ENCODE measurements at places on chromosomes 5 and 9.
A peak's percentile ranks its signal among the peaks of the same experiment; 100 is the strongest.

GRCh38 chr9:87359264-87359663, 138.4 kb upstream of the DAPK1 start:
- no peak for DNase-seq

DNA sequence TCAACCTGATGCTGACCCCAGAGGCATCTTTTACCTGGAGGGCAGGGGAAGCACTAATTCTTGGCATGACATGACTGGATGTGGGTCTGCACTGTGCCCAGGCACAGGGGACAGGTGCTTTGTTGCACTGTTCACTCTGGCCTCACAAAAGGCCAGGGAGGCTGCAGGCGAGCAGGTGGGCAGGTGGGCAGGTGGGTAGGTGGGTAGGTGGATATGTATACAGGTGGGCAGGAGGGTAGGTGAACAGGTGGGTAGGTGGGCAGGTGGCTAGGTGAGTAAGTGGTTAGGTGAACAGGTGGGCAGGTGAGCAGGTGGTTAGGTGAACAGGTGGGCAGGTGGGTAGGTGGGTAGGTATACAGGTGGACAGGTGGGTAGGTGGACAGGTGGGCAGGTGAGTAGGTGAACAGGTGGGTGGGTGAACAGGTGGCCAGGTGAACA, 1.5 kb downstream of the PAEP start:
- DNase-seq, result no peak

- no peak for DNase-seq
Observed at GRCh38 chr5:156219483-156220005, 107.4 kb upstream of the SGCD start.

DNA sequence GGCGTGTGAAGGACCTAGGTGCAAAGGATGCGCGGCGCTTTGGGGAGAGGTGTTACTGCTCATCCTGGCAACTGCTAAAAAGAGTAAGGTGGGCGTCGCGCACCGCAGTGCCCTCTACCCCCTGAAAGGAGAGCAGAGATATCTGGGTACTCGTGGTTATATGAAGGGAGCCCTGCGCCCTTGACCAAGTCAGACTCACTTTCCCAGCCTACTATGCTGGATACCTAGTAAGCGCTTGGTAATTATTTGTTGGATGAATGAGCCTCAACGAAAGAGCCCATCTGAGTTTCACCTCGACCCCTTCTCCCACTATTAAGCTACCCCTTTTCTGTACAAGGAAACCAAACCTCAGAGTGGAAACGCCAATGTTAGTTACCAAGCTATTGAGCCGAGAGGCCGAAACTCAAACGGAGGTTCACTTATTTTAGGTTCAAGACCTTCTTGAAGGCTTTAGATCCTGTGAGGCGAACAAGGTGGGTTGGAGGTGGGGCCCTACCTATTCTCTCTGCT, 8.0 kb downstream of the LHX6 start:
- no peak for DNase-seq

DNA sequence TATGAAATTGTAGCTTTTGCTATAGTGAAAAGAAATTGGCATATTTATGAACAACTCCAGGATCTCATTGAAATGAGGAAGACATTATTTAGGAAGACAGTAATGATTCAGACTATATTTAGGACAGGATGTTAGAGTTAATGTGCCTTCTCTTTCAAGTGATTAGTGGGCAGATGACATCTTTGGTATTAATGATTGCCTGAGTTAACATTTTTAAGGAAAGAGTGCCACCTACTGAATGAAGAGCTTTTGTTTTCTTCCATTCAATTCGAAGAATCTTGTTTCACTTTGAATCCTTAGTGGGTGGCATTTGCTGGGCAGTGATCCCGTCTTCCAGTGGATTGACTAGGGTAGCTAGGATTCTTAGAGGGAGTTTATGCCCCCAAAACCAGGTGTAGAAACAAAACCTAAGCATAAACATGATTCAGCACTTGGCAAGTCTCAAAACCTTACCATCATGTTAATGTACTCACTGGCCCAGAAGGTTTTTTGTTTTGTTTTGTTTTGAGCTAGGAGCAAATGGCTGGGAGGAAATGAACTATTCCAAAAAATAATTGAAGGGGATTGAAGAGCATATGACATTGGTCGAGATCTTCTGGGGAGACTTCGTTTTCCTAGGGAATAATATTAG, 23.2 kb downstream of the MAP3K1 start:
- DNase-seq, result no peak

- DNase-seq, result no peak
Observed at GRCh38 chr5:173953528-173954090, 35.4 kb upstream of the C5orf47 start.

DNA sequence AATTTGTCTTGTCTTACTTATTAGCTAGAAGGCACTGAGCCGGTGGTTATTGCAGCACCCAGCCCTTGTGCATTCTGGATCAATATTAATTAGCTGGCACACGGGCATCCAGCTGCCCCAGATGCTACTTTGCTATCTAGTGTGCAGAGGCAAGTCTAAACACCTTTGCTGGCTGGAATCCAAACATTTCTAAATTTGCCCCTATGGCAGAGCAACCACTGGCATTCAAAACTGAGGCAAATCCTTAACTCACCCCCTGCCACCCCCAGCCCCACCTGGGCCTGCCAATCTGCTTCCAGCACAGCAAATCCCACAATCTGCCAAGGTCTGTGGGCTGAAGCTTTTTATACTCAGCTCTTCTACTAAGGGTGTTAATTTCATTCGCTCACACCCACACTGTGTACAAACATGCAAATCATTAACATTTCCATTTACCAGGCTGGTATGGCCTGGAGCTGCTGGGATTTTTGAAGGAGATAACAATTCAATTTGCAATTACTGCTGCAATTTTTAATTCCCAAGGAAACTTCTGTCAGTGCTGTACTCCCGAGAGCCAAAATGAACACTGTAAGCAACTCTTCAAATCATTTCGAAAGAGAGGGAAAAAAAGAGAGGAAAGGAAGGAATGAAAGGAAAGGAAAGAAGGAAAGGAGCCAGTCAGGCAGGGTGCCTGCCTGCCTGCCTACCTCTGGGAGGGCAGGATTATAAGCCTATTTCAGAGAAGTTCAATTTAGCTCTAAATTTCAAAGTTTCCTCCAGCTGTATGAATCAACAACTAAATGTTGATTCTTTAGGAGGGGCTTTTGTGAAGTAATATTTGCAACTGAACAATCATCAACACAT, 35.5 kb downstream of the RAPGEF1 start:
- no peak for DNase-seq

- DNase-seq, result no peak
Observed at GRCh38 chr5:132406144-132406783, 36.8 kb downstream of the SLC22A5 start.

DNA sequence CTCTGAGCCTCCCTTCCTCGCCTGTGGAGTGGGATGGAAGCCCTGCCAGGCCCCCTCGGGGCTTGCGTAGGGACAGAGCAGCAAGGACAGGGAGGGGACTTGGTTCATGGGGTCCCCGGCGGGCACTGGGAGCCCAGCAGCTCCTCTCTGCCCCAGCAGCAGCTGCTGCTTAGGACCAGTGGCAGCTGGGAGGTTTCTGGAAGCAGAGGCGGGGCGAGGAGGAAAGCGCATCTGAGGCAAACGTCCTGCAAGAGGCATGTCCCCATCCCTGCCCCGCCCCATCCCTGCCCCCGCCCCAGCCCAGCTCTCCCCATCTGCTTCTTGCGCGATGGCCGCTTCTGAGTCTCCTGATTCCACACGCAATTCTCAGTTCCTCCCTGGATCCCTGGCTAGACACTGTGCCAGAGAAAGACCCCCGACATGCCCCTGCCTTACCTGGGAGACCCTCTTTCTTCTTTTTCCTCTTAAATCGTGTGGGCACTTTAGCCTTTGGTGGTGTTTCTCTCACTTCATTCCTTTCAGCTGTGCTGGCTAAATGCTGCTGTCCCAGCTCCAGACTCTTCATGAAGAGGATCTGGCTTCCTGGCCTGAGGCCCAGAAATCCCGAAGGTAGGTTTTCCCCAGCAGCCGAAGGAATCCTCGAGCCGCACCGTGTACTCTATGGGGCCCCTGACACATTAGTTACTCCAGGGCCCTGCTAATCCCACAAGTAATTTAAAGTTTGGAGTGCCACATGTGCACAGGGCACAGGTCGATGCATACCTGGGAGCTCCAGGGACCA, 4.4 kb upstream of the OR2S2 start:
- DNase-seq, result no peak

- no peak for DNase-seq
Observed at GRCh38 chr5:135139381-135140134, 105.5 kb upstream of the PITX1 start.

DNA sequence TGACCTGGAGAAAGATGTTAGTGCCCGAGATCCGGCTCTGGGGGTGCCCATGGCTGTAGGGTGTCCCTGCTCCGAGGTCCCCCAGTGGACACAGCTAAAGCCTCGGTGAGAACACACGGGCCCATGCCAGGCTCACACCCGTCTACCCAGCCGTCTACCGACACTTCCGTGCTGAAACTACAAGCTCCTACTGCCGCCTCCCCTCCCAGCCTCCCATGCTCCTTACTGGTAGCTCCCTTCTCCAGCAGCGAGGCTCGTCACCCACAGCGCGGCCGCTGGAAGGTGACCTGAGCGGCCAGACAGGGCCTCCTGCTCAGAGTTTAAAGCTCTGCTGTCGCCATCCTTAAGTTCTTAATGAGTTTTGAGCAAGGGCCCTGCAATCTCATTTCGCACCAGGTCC, 33.2 kb upstream of the CLPTM1L start:
- DNase-seq, result no peak

GRCh38 chr9:10479172-10479571, 133.6 kb downstream of the PTPRD start:
- DNase-seq, result no peak

DNA sequence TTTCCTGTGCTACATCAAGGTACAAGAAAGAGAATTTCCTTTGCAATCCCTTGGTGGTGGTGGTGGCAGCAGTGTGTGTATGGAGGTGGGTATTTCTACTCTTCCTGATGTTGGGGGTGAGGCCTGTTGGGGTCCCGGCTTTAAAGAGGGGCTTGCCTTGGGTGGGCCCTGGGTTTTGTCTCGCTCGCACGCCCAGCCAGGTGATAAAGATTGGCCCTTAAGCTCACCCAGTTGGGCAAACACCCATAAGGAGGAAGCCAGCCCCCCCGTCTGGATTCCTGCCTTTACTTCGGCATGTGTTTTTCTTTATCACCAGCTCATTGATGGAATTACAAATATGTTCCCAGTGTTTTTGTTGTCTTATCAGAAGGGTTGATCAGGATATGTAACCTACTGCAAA, 16.0 kb upstream of the SARDH start:
- no peak for DNase-seq

- no peak for DNase-seq
Observed at GRCh38 chr5:1244255-1244654, 19.1 kb downstream of the SLC6A18 start.

DNA sequence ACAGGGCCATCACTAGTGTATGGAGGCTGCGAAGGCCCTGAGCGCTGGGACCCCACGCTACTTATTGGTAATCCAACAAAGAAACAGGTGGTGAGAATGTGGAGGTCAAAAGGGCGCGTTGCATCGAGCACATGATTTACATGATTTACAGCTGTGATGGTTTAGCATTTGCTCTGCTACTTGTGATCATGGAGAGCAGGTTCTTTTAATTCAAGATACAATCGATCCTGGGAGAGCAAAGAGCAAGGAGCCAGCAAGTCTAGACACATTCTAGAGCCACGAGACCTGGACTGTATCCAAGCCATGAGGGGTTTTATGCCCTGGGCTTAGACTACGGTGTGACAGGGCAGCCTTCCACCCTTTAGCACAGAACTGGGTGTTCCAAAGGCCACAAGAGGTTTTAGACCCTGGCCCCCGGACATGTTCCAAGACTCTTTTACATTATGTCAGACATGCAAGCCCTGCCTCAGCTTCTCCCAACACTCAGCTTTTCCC, 47.0 kb upstream of the CLK4 start:
- DNase-seq, result no peak

DNA sequence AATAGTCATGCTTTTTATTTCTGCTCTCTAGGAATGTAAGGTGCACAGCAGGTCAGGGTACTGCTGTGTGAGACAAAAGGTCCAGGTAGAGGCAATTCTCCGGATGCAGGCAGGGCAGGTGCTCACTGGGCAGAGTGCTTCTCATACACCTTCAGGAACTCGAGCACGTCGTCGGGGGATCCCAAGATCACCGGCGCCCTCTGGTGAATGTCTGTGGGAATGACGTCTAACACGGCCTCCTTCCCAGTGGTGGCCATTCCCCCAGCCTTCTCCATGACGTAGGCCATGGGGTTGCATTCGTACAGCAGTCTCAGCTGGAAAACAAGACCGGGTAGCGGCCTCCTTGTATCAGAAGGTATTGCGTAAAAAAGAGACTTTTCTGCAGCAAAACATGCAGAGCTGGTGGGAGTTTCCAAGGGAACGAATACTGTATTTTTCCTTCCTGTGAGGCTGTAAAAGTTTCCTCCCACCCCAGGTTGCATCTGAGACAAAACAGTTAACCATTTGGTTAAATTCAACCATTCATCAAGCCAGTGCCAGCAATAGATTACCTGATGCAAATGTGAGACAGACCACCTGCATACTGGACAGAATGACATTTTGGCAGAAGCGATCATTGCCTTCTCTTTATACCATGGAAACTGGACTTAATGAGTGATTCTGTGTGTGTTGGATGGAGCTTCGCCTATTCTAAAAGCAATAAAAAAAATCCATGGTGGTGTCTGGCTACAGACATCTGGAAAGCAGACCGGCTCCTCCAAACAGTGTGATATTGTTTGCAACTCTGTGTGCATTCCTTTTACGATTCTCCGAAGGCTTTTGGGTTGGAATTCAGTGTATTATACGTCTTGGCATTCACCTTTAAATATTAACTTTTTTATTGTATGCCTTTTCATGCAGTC, 9.9 kb upstream of the FBP2 start:
- DNase-seq, result peak; percentile 80

DNA sequence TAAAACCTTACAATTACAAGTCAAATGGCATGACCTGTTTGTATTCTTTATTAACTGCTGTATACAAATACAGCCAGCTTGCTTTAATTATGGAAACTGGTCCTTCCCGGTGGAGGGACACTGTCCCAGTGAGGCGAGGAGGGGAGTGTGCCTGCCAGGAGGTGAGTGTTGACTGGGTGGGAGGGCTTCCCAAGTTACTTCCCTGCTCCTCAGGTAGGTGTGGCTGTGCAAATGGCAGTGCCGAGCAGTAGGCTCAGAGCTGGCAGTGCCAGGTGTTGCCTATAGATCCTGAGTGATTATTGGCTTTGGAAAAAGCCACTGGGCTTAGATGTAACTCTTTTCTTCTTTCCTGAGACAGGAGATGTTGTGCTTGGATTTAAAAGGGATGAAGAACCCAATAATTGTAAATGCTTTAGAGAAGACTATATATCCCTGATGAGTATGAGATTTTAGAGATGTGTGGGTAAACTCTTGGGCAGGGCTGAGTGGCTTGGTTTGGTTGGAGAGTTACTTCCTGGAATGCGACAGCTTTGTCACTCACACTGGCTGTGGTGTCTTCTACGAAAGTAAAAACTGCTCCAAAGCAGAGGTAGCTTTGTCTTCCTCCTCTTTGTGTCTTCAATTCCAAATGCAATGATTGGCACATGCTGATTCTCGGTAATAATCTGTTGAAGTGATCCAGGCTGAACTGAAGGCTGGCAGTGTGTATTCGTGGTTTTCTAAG, 43.7 kb downstream of the GLRX start:
- DNase-seq, result no peak

DNA sequence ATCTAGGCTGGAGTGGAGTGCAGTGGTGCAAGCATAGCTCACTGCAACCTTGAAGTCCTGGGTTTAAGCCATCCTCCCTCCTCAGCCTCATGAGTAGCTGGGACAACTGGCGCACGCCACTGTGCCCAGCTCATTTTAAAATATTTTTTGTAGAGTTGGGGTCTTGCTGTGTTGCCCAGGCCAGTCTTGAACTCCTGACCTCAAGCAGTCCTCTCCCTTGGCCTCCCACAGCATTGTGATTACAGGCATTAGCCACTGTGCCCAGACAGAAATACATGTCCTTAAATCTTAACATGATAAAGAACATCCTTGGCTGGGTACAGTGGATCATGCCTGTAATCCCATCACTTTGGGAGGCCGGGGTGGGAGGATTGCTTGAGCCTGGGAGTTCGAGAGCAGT, 6.7 kb downstream of the ZNF483 start:
- no peak for DNase-seq
